ENCODE measurements at places on chromosomes 12 and 14.

GRCh38 chr14:49194067-49194466, 392.1 kb downstream of the RPS29 start:
- no peak for DNase-seq

- DNase-seq, result peak; percentile 35
Observed at GRCh38 chr12:117076410-117077372, 22.5 kb downstream of the TESC start.

GRCh38 chr12:95836630-95837239, 22.0 kb upstream of the SNRPF start:
- DNase-seq, result no peak

- DNase-seq, result peak; percentile 19
Observed at GRCh38 chr12:119613319-119613936, 19.9 kb downstream of the TMEM233 start.

DNA sequence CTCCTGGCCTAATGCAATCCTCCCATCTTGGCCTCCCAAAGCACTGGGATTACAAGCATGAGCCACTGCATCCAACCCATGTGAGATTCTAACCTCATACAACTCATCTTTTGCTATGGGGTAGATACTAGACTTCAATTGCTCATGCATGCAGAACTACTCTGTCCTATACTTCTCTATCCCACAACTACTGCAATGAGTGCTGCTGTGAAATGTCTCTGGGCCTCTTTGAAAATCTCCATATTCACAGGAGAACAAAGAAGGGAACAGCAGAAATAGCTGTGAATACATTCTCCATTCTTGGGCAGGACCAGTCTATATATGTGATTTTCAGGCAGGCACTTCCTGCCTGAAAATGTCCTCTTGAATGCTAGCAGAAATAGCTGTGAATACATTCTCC, 220.7 kb upstream of the GRIP1 start:
- no peak for DNase-seq

- peak; percentile 45 for DNase-seq
Observed at GRCh38 chr12:118061873-118062843, 1.2 kb upstream of the WSB2 start.

- peak; percentile 35 for DNase-seq
Observed at GRCh38 chr12:44240186-44240585, 404.3 kb downstream of the TMEM117 start.

- DNase-seq, result no peak
Observed at GRCh38 chr12:68622250-68622649, 11.6 kb downstream of the RAP1B start.

DNA sequence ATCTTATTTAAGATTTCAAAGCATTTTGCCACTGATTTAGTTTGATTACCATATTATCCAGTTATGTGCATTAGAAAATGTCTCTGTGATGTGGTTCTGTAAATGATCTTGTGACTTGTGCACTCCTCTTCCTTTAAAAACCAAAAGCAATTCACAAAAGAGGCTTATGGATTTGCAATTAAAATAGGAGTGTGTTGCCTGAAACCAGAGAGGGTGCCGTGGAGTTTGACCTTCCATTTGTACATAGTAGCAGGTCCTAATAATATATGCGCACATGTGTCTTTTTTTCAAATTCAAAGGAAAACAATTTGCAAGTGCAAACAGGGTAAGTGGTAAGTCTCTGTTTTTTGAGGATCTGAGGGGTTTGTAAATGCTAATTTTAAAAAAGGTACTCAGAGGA, 470.9 kb downstream of the VRK1 start:
- DNase-seq, result no peak

GRCh38 chr14:43981135-43981768, 525.8 kb downstream of the FSCB start:
- DNase-seq, result no peak

DNA sequence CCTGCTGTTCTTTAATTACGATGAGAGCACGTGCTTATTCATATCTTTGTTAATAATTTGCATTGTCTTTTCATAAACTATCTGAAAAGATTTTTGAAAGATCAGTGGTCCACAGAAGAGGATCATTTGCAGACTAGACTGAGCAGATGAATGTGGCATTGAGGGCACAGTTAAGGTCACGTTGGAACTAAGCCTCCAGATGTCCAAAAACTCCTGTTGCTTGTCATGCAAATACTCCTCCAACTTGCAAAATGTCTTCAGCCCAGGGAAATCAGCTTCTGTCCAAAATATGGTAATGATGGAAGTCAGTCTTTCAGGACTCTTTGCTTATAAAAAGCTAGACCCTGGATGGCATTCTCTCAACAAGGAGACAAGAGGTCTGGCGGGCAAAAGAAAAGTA, 201.6 kb upstream of the TMEM260 start:
- DNase-seq, result no peak

- DNase-seq, result peak; percentile 33
Observed at GRCh38 chr12:124321040-124321481, 26.2 kb downstream of the RFLNA start.

DNA sequence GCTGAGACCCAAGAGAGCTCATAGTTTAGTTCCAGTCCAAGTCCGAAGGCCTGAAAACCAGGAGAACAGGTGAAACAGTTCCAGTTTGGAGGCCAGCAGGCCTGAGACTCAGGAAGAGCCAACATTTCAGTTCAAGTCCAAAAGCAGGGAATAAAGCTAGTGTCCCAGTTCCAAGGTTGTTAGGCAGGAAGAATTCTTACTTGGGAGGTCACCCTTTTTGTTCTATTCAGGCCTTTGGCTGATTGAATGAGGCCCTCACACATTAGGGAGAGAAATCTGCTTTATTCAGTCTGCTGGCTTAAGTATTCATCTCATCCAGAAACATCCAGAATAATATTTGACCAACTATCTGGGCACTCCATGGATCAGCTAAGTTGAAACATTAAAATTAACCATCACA, 294.6 kb downstream of the PCNX1 start:
- no peak for DNase-seq

All from foreskin melanocyte (primary cell).